ENCODE measurements at places on chromosomes 16 and 17.

- no peak for DNase-seq
Observed at GRCh38 chr16:71504901-71505300, 15.8 kb upstream of the ZNF19 start.

GRCh38 chr16:67922740-67923139 lies 8.9 kb downstream of the CTRL start:
- no peak for DNase-seq

DNA sequence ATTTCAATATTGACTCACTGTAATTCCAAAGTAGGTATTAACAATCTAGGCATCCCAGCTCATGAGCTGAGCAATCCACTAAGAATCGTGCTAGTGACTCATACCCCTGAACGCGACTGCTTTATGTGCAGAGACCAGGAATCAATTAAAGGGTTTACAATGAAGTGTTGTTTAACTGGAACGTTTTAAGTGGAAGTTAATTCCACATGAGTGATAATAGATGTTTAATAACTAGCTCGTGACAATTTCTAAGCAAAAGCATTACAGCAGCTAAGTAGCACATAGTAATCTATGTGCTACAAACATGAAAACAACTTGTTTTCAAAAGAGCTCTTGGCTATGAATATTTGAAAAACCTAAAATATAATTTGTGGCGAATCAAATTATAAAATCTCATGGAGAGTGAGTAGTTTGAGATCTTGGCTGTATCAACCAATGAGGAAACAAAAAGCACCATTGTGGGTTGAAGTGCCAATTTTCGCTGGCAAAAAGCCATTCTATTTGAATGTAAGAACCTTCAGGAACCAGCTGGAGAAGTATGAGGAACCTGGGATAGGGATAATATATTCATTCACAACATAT lies 9.4 kb downstream of the GJC1 start:
- no peak for DNase-seq

- no peak for DNase-seq
Observed at GRCh38 chr17:63514477-63514876, 8.7 kb upstream of the KCNH6 start.

- DNase-seq, result peak; percentile 8
Observed at GRCh38 chr16:27109666-27110523, 43.2 kb downstream of the C16orf82 start.

GRCh38 chr17:40722241-40722640 lies 18.7 kb upstream of the KRT24 start:
- DNase-seq, result no peak

GRCh38 chr16:20903899-20904506 lies 3.4 kb downstream of the LYRM1 start:
- DNase-seq, result no peak

DNA sequence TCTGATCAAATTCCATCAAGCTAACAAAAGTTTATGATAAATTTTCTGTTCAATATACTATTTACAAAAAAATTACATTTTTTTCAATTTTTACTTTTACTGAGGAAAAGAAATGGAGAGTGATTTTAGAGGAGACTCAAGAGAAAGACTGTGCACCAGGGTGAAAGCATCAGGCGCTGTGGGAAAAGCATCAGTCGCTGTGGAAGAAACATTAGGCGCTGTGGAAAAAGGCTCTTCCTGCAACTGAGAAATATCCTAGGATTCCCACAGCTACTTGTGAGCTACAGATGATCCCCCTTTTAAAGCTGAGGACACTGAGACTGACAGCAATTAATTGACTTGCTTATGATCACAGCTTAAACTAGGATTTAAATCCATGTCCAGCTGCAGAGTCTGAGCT lies 4.9 kb downstream of the ANKFY1 start:
- DNase-seq, result no peak

GRCh38 chr17:63494300-63494928 lies 17.6 kb downstream of the ACE start:
- no peak for DNase-seq

DNA sequence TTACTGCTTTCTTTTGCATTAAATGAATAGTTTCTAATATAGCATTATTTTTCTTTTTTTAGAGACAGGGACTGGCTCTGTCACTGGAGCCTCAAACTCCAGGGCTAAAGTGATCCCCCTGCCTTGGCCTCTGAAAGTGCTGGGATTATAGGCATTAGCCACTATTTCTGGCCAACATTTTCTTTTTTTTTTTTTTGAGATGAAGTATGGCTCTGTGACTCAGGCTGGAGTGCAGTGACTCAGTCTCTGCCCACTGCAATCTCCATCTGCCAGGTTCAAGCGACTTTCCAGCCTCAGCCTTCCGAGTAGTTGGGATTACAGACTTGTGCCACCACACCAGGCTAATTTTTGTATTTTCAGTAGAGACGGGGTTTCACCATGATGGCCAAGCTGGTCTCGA lies 2.0 kb upstream of the DUXB start:
- DNase-seq, result no peak

DNA sequence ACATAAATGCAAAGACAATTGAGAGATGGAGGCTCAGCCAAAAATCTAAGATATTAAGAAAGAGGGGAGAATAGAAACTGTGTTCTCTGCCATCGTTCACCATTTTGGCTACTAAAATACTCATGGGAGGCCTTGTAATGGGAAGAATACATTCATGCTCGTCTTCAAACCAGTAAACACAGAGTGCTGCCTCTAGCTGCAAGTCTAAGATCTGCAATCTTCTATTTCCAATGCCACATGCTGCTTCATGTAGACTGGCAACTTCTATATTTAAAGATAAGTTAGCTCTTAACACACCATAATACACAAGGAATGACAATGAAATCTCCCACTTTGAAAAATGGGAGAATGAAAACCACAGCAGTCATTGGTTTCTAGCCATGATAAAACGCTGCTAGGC lies 387.3 kb downstream of the HS3ST3B1 start:
- DNase-seq, result no peak
